Endothelial cell (in vitro differentiated cells): ENCODE measurements at places on chromosomes 11 and 22.

- no peaks in the 10 kb centered on the region for H3K4me1 ChIP-seq
- H3K36me3 ChIP-seq, result no peaks in the 10 kb centered on the region
- no peak overlapping the region for H3K27ac ChIP-seq
- H3K27me3 ChIP-seq, result peaks cover 4% of the 10 kb centered on the region
- no peak overlapping the region for H3K4me3 ChIP-seq
- DNase-seq, result no peak
Observed at GRCh38 chr11:8330404-8330803, 66.7 kb upstream of the LMO1 start.

DNA sequence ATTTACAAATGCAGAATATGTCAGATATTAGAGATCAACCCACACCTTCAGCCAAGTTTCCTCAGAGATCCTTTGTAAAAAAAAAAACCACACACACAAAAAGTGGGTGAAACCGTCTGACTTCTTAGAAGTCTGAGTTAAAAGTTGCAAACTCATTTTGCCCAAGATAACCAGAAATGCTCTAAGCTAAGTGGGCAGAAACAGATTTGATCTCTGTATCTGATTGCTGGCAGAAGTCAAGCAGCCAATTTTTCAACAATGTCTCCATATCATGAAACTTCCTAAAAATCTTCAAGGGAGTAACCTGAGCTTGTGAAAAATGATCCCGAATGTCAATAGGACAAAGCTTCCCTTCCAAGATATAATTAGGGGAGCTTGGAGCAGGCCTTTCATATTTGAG is 28.6 kb upstream of the ATXN10 start:
- H3K4me3 ChIP-seq, result no peak overlapping the region
- H3K27ac ChIP-seq, result no peak overlapping the region

GRCh38 chr11:91857179-91857578 is 367.4 kb upstream of the FAT3 start:
- no peaks in the 10 kb centered on the region for H3K27me3 ChIP-seq
- H3K36me3 ChIP-seq, result no peaks in the 10 kb centered on the region
- H3K4me1 ChIP-seq, result no peaks in the 10 kb centered on the region
- DNase-seq, result no peak

DNA sequence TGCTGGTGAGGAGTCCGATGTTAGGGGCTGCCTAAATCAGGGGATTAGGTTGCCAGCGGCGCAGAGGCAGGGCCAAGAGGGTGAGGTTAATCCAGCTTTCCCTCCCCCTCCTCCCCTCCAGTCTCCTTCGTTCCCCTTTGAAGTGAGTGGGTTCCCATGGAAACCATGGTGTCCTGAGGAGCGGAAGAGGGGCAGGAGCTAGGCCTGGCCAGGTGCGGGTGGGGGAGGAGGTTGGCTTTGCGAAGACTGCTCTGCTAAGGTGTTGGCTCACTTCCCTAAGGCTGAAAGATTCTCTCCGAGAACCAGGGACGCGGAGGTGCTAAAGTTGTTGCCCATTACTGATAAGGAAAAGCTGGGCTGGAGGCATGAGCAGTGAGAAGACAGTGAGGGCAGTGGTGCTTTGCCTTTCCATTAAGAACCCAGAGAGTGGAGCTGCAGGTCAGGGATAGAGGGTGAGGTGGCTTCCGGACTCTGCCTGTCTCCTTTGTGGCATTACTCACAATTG is 124.6 kb downstream of the FEZ1 start:
- no peak for DNase-seq
- H3K4me3 ChIP-seq, result no peak overlapping the region
- H3K4me1 ChIP-seq, result peaks cover 20% of the 10 kb centered on the region
- H3K36me3 ChIP-seq, result peaks cover 42% of the 10 kb centered on the region

- no peak overlapping the region for H3K4me3 ChIP-seq
- DNase-seq, result no peak
- H3K27me3 ChIP-seq, result no peaks in the 10 kb centered on the region
- H3K36me3 ChIP-seq, result no peaks in the 10 kb centered on the region
Observed at GRCh38 chr11:32779136-32779535, 15.3 kb downstream of the CCDC73 start.

DNA sequence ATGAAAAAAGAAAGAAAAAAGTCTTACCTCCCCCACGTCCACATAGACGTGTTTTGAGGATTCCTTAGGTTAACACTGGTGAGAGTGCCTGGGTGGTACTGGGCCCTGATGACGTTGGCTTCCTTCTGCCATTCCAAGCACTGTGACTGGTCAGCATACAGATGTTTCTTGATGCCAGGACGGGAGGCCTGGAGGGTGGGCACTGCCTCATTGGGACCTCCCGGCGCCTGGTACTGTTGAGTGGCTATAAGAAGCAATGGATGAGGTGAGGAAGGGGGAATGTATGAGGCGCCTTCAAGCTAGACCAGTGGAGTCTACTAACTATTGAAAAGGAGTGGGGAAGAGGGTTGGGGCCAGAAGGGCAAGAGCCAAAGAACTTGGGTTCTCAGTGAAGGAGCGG is 45.3 kb downstream of the MICAL2 start:
- no peak overlapping the region for H3K27ac ChIP-seq
- H3K36me3 ChIP-seq, result no peaks in the 10 kb centered on the region
- no peaks in the 10 kb centered on the region for H3K4me1 ChIP-seq
- no peak for DNase-seq

DNA sequence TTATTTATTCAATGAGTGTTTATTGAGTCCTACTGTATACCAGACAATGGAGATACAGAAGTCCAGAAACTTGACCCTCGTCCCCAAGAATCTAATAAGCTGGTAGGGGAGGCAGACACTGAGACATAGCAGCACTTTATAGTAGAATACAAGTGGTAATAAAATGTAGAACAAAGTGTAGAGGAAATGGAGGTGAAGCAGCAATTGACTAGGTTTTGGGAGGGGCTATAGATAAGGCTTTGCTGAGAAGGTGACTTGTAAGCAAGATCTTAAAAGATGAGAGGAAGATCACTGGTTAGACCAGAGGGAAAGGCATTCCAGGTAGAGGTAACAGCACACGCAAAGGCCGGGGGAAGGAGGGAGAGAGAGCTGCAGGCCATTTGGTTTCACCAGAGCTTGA is 57.3 kb downstream of the ZBTB16 start:
- H3K4me1 ChIP-seq, result peaks cover 19% of the 10 kb centered on the region
- peaks cover 2% of the 10 kb centered on the region for H3K27me3 ChIP-seq

GRCh38 chr11:23425381-23425780 is 565.1 kb upstream of the CCDC179 start:
- H3K27ac ChIP-seq, result no peak overlapping the region
- no peaks in the 10 kb centered on the region for H3K4me1 ChIP-seq
- H3K36me3 ChIP-seq, result no peaks in the 10 kb centered on the region
- no peaks in the 10 kb centered on the region for H3K27me3 ChIP-seq
- H3K4me3 ChIP-seq, result no peak overlapping the region

DNA sequence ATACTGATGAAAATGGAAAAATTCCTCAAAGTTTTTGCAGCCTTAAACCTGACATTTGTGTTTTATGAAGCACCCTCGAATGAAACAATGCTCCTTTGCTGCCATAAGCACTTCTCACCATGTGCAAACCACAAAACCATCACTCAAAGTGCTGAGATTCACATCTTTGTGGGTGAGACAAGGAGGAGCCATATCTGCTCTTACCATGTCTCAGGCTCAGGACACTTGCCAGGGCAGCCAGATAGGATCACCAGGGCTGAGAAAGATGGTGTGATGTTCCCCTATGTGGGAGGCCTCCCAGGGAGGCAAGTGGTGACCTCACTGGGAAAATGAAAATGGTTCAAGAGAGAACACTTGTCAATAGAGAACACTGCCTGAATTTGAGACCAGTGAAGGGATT is 120.4 kb downstream of the CCDC34 start:
- peaks cover under 1% of the 10 kb centered on the region for H3K4me1 ChIP-seq
- no peak overlapping the region for H3K4me3 ChIP-seq
- H3K27me3 ChIP-seq, result peaks cover 1% of the 10 kb centered on the region

DNA sequence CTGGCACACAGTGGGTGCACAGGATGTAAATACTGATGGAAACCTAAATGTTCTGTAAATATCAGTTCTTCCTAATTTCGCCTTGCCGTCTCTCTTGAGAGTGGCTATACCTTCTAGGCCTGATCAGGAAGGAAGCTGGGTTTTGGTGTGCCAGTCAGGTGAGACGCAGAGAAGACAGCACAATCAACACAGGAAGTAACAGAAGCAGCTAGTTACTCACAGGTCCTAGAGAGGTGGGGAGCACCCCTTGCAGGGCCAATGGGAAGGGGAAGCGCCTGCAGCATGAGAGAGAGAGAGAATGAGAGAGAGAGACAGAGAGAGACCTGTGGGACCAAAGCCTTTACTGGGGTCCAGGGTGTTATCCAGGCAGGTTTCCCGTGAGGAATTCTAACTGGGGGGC is 80.8 kb downstream of the FBLN1 start:
- DNase-seq, result no peak
- H3K4me3 ChIP-seq, result no peak overlapping the region
- peaks cover 7% of the 10 kb centered on the region for H3K27me3 ChIP-seq
- H3K36me3 ChIP-seq, result peaks cover 9% of the 10 kb centered on the region

DNA sequence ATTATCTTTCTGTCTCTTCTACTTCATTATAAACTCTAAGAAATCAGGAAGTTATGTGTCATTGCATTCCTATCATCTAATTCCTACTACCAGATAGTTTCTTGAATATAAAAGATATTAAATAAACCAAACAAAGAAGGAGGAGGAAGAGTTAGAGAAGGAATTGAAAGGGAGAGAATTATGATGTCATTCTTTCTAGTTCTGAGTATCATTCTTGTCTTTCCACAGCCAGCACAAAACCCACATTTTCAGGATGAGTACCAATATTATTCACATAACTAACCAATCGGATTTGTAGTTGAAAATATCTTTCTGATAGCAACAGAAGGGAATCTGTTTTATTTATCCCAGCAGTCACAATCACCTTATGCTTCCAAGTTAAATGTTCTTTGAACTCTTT is 13.3 kb downstream of the MS4A13 start:
- H3K27me3 ChIP-seq, result peaks cover 2% of the 10 kb centered on the region
- no peak overlapping the region for H3K4me3 ChIP-seq
- H3K4me1 ChIP-seq, result no peaks in the 10 kb centered on the region
- no peak for DNase-seq
- peaks cover 3% of the 10 kb centered on the region for H3K36me3 ChIP-seq
- H3K27ac ChIP-seq, result no peak overlapping the region

DNA sequence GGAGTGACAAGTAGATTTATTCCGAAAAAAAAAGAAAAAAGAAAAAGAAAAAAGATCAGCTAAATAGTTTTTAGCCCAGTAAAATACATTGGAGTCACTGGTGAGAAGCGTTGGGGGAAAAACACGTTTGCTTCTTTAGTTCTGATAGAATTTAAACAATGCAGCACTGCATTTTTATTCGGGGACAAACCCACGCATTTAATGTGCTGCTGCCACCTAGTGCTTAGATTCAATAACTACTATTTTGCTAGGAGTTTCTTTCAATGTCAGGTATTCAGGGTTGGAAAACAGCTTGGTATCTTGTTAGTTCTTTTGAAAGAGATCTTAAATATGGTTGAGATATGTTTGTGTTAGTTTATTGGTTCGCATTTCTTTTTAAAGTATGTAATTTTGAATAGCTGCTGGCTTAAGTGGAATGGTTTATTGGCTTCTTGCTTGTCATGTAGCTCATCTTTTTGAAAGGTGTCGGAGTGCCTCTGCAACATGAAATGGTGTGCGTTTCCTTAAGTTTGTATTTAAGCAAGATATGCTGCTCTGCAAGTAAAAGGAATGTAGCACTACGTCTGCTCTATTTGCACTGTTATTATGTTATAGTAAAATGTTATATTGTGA is 41.9 kb downstream of the SVIP start:
- H3K36me3 ChIP-seq, result no peaks in the 10 kb centered on the region
- no peak overlapping the region for H3K27ac ChIP-seq
- no peaks in the 10 kb centered on the region for H3K4me1 ChIP-seq

DNA sequence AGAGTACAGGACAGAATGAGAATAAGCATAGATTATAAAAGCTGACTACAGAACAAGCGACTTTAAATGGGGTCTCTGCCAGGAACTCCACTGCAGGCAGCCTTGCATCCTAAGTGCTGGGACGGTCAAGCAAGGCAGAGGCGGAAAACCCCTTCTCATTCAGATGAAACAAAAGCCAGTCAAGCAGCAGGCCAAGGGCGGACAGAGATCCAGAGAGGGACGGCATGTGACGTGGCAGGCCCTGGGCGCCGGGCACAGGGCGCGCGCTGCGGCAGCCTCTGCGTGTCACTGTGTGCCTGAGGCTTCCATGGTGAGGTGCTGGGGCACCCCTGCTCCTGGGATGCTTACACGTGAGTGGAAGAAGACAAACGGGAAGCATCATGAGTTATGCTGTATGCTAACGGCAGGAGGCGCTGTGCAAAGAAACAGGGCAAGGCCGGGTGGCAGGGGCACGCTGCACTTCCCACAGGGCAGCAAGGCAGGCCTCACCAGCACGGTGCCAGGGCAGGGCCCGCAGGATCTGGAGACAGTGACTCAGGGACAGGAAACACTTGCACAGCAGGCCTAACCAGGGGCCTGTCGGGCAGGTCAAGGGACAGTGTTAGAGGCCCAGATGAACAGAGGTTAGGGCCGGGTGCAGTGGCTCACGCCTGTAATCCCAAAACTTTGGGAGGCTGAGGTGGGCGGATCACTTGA is 6.2 kb downstream of the TOLLIP start:
- peak overlapping the region; percentile 59 for H3K4me3 ChIP-seq
- DNase-seq, result peak; percentile 45
- peak overlapping the region; percentile 82 for H3K27ac ChIP-seq
- H3K27me3 ChIP-seq, result peaks cover 7% of the 10 kb centered on the region
- H3K4me1 ChIP-seq, result peaks cover 66% of the 10 kb centered on the region
- H3K36me3 ChIP-seq, result no peaks in the 10 kb centered on the region

GRCh38 chr11:130449310-130449990 is 1.0 kb downstream of the ADAMTS15 start:
- H3K27me3 ChIP-seq, result peaks cover 12% of the 10 kb centered on the region
- peaks cover 18% of the 10 kb centered on the region for H3K4me1 ChIP-seq
- H3K27ac ChIP-seq, result no peak overlapping the region
- DNase-seq, result no peak
- peak overlapping the region; percentile 90 for H3K4me3 ChIP-seq

DNA sequence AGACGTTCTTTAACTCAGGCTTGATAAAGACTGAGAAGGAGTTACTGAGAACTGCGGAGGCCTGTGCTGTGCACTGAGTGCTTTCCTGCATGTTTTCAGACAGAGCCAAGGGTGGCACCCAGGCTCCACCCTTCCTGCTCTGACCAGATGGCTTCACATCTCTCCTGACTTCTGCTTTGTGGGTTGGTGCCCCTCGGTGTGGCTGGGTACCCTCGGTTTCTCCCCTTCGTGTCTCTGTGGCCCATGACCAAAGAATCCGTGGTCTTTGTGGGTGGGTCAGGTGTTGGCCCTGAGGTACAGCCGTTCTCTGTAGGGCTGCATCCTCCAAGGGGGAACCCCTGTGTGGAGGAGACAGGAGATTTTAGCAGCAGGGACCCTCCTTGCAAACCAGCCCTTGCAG is 34.3 kb downstream of the GRIK4 start:
- no peak overlapping the region for H3K27ac ChIP-seq
- H3K36me3 ChIP-seq, result no peaks in the 10 kb centered on the region
- H3K4me1 ChIP-seq, result peaks cover 20% of the 10 kb centered on the region
- H3K4me3 ChIP-seq, result no peak overlapping the region
